Fibroblast of skin of right quadriceps (primary cell): ENCODE measurements at places on chromosomes 12 and 14.

GRCh38 chr12:48106681-48107613 lies 1.1 kb upstream of the SENP1 start:
- DNase-seq, result no peak

- no peak for DNase-seq
Measured at GRCh38 chr12:110754101-110754793, 11.6 kb upstream of the PPP1CC start.

DNA sequence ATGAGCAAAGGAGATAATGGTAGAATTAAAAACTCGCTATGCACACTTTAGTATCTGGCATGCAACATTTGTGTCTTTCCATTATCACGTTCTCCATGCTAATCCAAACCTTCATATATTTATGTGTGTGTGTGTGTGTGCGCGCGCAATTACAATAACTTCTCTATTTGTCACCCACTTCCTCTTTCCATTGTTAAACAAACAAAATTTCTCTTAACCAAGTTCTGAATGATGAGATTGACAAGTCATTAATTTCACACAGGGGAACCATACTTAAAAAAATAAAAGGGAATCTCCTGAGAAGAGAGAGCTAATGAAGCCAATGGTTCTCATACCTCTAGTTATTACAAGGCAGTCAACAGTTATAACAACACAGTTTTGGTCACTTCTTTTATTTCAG lies 575.9 kb upstream of the MDGA2 start:
- no peak for DNase-seq

- DNase-seq, result peak; percentile 73
Measured at GRCh38 chr12:45298721-45299692, 83.1 kb downstream of the ANO6 start.

DNA sequence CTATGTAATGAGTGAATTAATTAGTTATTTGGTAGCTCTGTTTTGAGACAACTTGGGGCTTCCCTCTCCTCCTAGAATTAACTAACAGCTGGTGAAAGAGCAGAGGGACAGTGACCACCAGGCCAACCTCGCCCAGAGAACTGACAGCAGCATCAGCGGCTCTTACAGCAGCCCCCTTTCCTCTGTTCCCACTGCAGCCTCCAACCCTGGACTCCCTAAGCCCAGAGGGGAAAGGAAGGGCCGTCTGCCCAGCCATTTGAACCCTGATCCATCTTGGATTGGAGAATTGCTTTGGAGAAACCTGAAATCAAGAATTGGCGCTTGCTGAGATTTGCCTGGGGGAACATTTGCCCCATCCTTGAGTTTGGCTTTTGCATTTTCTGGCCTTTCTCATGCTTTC lies 45.5 kb downstream of the B4GALNT3 start:
- DNase-seq, result no peak

DNA sequence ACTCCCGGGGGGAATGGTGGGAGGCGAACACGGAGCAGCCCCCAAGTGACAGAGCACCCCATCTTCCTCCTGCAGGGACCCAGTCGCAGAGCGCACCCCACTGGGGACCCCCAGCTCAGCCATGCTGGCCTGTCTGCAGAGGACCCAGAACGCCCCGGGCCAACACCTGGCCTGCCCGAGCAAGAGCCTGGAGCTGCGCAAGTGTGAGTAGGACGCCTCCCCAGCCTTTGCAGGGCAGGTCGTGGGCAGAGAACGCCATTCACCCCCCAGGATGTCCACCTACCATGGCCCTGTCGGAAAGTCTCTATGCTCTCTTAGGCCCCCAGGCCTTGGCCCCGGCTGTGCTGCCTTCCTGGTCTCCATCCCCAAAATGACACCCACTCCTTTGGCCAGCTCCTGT lies 30.4 kb downstream of the FAM222A start:
- DNase-seq, result no peak

- no peak for DNase-seq
Measured at GRCh38 chr12:131106349-131106941, 152.7 kb downstream of the ADGRD1 start.

GRCh38 chr14:32186248-32186647 lies 15.6 kb upstream of the RNU6-7 start:
- DNase-seq, result no peak

DNA sequence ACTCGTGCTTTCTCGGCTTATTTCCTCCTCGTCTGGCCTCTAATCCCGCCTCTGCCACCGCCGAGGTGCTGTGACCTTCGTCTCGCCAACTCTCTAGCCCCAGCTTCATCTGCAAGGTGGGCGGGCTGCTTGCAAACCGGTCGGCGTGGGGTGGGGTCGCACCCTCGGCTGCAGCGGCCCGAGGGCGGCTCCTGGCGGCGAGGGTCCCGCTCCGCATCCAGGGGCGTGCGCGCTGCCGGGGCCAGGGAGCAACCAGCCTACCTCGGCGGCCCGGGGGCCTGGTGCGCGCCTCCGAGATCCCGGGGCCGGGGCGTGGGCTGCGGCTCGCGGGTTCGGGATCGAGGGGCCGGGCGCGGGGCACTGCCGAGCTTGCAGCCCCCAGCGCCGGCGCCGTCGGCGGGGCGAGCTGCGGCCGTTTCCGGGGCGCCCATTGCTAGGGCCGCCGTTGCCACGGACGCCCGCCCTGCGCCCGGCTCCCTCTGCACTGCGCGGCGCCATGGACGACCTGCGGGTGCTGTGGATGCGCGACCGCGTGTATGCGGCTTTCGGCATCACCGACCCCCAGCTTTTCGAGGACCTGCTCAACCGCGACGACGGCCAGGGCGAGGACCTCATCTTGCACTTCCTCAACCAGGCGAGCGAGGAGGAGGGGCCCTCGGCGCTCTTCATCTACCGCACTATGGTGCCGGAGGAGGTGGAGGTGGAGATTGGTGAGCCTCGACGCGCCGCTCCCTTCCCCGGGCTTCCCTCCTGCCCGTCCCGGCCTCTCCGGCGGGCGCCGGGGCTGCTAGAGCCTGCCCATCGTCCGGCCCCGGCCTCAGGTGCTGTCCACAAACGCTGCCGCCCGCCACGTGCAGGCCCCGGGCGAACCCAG lies at the start of gene DNAH10:
Gene DNAH10, plus strand, starts transcription at position 461 of the 874 bp plus-strand sequence. Its CDS starts 36 bp downstream, at position 497.
- peak; percentile 11 for DNase-seq

DNA sequence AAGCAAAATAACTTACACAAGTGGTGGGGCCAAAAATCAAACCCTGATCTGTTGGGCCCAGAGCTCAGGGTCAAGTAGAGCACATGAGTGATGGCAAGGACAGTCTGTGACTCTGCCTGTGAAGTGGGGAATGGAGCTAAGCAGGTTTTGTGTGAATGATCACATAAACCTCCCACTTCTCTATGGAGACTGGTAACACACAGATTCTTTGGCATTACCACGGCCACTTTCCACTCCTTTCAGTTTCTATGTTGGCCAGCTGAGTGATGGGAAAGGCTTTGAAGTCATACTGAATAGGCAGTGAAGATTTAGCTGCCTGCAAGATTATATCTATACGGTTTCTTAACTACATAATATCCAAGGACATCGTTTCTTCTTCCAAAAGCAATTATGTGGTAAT lies 97.9 kb downstream of the ARMH4 start:
- no peak for DNase-seq

GRCh38 chr14:68969278-68970033 lies 9.6 kb downstream of the ACTN1 start:
- no peak for DNase-seq

- peak; percentile 54 for DNase-seq
Measured at GRCh38 chr12:94133964-94134795, 14.2 kb upstream of the PLXNC1 start.

GRCh38 chr12:14701809-14702568 lies 5.6 kb upstream of the GUCY2C start:
- DNase-seq, result no peak

GRCh38 chr14:50191499-50191898 lies 39.9 kb downstream of the SOS2 start:
- DNase-seq, result no peak

DNA sequence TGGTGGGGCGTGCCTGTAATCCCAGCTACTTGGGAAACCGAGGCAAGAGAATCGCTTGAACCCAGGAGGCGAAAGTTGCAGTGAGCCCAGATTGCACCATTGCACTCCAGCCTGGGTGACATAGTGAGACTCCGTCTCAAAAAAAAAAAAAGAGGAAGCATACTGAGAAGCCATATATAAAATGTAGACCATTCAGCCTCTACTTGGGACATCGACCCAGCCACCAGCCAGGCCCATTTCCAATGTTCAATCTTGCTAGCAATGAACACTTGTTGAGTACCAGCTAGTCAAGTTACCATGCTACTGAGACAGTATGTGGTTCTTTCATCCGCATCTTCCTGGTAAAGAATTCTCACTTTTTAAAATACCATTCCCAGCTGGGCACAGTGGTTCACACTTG lies 33.4 kb upstream of the RASSF8 start:
- no peak for DNase-seq

- DNase-seq, result no peak
Measured at GRCh38 chr12:29030006-29030405, 119.1 kb upstream of the FAR2 start.

DNA sequence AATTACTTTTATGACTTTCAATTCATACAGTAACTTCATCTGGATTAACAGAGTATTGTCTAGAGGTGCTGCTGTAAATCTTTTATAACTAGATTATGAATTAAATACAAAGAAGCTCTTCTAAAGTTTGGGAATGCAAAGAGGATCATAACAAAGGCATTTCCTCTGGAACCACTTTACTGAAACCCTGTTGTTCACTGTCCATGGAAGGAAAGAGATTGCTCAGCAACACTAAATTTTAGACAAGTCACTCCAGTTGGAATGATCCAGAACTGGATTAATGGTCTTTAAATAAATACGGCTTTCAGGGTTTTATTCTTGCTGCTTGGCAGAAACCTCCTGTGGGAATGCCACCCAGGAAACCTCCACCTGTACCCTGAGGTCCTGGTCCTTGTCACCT lies 250.6 kb downstream of the KSR2 start:
- peak; percentile 68 for DNase-seq

GRCh38 chr12:117334051-117334450 lies 27.4 kb downstream of the NOS1 start:
- no peak for DNase-seq

GRCh38 chr14:57889245-57889644 lies 23.4 kb upstream of the SLC35F4 start:
- DNase-seq, result peak; percentile 24

DNA sequence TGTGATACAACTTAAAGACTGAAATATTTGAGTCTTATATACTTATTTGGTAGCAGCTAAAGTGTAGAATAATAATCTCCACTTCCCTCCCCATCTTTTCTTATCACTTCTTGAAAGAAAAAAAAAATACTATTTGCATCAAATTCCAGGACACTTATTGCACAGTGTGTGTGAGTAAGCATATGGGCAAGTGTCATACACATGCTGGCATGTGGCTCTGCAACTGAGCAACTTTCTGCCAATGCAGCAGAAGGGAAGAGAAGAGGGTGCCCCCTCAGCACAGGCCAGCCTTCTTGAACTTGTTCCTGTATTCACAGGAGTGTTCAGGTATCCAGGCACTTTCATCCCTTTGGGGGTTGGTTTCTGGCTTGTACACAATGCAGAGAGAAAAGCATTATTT lies 145.8 kb downstream of the CPNE8 start:
- DNase-seq, result no peak

DNA sequence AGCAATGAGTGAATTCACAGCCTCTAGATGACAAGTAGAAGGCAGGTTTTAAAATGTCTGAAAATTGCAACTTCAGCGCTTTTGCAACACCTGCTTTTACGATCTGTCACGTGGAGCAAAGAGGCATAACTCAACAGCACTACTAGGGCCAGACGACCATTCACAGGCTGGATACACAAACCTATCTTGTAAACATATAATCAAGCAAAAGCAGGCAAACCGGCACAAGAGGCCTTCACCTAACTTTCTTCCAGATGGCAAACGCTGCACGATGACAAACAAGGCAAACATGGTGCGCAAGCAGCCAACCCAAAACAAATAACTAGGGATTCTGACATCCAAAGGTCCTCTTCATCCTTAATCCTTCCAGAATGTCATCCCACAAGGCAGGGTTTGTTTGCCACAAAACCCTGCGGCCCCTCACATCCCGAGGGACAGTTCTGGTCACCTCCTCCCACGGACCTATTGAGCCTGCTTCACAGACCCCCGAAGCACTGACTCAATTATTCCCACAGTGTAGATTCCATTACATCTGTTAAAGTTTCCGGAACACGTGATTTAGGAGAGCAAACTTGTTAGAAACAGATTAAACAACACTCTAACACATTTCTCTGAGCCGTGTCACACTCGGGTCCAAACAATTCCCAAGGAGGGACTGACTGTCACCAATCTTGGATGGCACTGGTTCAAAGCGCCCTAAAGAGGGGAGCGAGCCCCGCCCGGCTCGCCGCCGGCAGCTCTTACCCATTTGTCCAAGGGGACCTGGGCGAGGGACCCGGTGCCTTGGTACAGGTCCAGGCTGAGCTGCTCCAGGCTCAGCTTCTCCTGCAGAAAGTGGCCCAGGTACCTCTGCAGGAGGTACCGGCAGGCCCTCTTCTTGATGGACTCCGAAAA lies 823 bp downstream of the ATG2B start:
- no peak for DNase-seq

- no peak for DNase-seq
Measured at GRCh38 chr12:63911341-63911740, 66.8 kb downstream of the SRGAP1 start.

DNA sequence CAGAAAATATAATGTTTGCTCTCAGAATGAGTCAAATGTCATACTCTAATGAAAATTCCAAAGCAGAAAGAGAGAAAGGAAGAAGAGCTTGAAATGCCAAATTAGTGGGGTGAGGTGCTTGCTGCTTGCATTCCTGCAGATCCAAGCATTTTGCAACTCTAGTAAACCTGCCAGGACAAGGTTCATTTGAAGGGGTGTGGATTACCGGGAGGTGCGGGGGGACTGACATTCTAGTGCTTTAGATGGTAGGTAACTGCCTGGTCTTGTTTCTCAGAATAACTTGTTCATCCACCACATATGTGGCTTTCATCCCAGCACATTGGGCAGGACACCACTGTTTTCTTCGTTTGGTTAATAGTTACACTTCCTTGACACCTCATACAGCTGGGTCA lies 144.4 kb downstream of the AKAP6 start:
- DNase-seq, result peak; percentile 80

DNA sequence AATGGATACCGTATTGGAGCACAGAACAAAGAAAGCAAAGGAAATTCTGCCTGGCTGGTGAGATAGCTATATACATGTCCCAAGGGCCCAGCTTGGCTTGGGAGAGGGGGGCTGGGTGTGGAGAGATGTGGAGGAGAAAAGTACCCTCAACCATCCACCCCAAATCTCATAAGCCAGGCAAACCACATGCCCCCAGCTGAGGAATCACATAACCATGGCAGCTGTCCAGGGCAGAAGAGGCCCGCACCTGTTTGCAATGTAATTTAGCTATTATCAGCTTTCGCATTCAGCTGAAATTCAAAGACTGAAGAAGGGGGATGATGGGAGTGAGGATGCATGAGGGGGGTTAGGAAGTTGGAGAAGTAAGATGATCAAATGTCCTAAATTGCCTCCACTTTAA lies 196.1 kb downstream of the TBX5 start:
- DNase-seq, result no peak
